ENCODE measurements at places on chromosomes 3 and 15.

- DNase-seq, result peak; percentile 77
These were observed 3.6 kb upstream of the SMAD6 start for GRCh38 chr15:66698318-66698961.

DNA sequence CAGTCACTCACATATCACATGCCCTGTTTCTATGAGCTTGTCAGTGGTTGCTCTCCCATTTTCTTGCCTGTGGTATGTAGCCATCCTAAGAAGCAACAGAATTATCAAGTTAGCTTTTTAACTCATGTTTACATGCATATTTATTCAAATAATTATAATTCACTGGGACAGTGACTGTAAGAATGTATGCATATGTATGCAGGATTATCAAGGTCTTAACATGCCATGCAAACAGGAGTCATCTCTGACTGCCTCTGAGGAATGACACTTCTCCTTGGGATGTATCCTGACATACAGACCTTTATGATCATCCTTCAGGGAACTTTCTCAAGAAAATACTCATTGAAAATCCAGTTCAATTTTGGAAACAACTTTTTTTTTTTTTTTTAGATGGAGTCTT lies 240.9 kb downstream of the CPNE4 start:
- no peak for DNase-seq

DNA sequence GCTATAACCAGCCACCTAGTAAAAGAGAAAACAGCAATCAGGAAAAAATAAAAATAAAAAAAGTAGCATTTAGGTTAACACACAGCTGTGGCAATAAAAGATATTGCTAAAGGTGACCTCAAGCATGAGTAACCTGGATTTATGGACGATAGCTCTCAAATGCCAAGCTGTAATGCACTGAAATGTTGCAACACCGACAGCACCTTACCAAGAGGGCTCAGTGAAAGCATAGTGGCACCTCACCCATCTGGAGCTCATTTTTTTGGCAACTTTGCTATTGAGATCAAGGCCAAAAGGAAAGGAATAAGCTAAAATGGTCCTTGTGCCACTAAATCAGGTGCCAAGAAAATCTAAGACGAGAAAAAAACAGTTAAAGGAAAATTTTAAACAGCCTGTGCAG lies 2.5 kb downstream of the HACD2 start:
- no peak for DNase-seq

DNA sequence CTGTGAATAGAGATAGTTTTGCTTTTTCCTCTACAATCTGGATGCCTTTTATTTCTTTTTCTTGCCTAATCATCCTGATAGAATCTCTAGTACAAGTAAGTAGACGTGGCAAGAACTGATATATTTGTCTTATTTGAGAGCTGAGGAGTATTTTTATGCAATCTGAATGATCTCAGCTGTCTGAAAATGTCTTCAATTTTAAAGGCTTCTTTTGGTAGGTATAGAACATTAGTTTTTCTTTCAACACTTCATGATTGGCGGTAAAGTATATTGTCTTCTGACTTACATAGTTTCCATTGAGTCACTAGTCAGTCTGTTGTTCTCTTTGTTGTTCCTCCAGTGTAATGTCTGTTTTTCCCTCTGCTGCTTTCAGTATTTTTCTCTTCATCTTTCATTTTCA lies 31.3 kb downstream of the MGA start:
- DNase-seq, result peak; percentile 12

GRCh38 chr3:4846543-4846942 lies 132.7 kb upstream of the BHLHE40 start:
- DNase-seq, result no peak

All from NB4 (cell line).